ENCODE measurements at places on chromosomes 2 and 18.
A peak's percentile ranks its signal among the peaks of the same experiment; 100 is the strongest.

DNA sequence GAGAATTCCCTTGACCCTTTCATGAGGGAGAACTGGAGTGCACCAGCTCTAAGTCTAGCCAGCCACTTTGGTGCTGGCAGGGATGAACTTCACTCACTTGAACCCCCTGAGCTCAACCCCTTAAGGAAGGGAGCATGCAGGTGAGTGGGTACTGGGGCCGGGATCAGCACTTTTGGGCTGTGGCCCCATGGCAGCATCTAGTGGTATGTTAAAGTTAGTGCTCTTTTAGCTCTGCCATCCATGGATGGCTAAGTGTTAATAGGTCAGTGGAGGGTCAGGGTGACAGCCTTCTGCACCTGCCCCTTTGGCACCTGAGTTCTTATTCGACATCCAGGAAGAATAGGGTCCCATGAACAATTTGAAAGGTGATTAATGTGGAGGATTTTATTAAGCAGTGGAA, 689.0 kb upstream of the FSHR start:
- no peak for DNase-seq

DNA sequence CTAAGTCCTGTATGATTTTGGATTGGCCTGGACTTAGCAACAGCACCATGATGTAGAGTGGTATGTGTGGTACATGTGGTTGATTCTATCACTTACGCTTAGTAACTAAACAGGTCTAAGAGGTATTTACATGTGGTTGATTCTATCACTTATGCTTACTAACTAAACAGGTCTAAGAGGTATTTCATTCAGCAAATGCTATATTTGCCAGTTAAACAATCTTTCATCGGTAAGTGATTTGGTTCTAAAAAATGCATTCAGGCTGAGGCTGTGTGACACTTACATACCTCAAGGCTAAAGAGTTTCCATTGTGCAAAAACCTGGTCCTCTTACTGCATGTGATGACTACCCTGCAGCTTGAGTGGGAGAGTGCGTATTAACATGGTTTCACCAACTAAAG, 13.1 kb downstream of the EIF4E2 start:
- DNase-seq = no peak

- DNase-seq = peak; percentile 23
Measured at GRCh38 chr2:224951723-224952481, 90.4 kb downstream of the DOCK10 start.

- DNase-seq = no peak
Measured at GRCh38 chr2:102050854-102051391, 59.2 kb downstream of the IL1R2 start.

DNA sequence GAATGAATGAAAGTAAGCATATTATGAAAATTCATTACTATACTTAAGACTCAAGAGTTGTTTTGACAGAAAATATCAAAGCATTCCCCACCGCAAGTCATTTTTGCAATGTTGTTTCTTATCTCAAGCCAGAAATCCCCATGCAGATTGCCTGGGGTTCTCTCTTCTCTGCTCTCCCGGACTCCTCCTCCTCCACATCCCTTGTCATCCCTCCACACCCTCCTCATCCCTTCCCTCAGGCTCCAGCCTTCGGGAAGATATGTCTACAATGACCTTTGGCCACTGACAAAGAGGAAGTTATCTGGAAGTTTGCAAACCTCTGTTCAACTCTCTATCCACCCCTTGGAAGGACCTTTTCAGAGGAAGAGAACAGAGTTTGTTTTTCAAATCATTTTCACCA, 11.9 kb downstream of the TFCP2L1 start:
- no peak for DNase-seq

- DNase-seq = no peak
Measured at GRCh38 chr18:77003316-77003715, 129.3 kb downstream of the MBP start.

DNA sequence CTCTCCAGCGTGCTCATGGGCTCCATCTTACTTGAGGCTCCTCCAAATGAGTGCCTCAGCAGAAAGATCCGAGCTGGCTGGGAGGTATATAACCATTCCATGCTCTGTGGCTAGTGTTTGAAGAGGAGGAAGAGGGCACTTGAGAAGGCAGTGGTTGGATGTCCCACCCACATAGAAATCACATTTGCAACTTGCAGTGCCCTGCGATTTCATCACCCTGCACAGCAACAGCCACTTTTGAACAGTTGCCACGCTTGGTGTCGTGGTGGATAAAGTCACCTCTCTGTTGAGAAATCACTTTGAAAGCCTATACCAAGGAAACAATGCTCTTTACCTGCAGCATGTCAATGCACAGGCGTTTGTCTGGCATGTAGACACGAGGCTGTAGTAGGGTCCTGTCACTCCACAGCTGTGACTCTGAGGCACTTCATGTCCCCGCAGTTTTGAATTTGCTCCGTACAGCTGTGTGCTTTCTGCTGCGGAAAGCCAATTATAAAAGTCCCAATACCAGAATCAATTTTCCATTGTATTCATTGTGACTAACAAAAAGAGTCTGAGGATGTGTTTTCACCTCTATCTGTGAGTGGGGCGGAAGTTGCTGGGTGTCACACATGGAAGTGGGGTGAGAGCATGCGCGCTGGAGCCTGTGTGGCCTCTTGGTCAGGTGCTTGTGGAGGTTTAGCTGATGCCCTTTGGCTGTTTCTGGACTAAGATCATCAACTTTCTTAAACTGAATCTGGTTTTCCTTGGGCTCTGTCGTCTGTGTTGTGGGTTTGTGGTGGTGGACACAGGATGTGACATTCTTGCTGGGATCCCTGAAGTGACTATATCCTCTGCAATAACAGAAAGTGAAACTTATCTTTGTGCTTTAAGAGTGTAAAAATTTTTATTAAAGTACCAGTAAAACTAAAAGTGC, 2.8 kb downstream of the CNDP2 start:
- DNase-seq = peak; percentile 71
